Suppressor macrophage (primary cell): ENCODE measurements at places on chromosomes 7 and 10.
A peak's percentile ranks its signal among the peaks of the same experiment; 100 is the strongest.

DNA sequence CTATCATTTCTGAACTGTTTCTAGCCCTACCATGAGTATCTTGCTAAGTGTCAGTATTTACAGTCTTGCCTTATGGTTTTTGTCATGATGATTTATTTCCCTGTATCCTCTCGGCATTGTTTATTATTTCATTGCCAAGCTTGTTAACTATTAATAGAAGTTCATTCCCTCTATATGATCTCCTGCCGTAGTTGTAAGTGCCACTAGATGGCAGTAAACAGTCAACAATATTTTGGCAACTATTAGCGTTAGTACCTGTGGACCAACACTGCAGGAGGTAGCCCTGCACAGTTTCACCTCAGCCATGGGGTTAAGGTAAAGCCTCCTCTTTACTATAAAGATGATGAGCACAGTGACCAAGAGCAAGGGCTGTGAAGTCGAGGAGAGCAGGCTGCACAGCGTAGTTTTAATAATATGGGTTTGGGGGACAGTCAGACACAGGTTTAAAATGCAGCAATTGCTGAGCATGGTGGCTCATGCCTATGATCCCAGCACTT lies 26.1 kb upstream of the CCNJ start:
- DNase-seq = peak; percentile 61

GRCh38 chr10:101131962-101132635 lies 999 bp downstream of the TLX1 start:
- no peak for DNase-seq

- DNase-seq = no peak
Measured at GRCh38 chr7:88041583-88041982, 107.5 kb downstream of the ADAM22 start.

DNA sequence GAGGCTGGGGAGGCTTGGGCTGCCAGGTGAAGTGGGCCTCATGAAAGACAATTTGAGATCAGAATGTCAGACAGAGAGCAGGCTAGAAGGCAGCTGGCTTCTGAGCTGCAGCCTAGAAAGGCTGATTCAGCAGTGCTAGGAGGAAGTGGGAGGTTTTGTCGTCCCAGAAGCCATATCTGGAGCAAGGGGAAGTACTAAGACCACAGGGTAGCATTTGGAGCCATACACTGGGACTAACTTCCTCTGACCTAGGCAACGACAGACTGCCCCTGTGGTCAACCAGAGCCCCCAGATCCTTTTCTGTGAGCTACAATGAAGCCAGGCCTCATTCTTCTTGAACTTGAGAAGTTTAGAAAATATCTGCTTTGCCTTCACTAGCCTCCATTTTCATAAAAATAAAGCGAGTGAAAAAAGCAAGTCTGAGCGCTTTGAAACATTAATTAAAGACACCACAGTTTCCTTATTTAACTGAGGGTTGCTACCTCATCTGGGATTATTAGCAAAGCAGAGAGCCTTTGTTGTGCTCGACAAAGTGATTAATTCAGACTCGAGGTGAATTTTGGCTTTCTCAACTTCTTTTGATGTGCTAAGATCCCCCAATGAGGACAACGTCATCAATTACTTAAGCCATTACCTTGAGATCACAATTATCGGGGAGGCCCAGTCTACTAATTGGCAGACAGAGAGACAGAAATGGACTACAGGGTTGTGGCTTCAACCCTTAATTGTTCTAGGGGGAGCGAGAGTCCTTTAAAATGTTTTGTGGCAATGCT lies 26.6 kb downstream of the TBXAS1 start:
- peak; percentile 95 for DNase-seq

DNA sequence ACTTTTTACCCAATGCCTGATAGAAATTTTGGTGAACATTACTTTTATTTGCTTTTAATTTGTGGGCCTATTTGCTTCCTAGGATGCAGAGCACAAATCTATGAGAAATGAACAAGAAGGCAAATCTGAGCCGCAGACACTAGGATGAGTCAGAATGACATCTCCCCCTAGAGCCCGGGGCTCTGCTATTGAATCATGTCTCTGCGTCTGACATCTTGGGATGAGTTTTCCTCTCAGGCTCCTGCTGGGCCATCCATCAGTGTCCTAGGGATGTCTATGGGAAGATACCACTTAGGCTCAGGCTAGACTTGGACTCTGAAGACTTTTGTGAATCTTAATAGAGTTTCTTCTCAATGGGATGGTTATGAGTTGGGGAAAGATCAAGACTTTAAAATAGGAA lies 157.3 kb upstream of the MTPN start:
- DNase-seq = no peak

- DNase-seq = no peak
Measured at GRCh38 chr10:72816565-72816964, 77.0 kb upstream of the OIT3 start.

GRCh38 chr10:114698271-114699061 lies 40.4 kb upstream of the ABLIM1 start:
- DNase-seq = no peak

DNA sequence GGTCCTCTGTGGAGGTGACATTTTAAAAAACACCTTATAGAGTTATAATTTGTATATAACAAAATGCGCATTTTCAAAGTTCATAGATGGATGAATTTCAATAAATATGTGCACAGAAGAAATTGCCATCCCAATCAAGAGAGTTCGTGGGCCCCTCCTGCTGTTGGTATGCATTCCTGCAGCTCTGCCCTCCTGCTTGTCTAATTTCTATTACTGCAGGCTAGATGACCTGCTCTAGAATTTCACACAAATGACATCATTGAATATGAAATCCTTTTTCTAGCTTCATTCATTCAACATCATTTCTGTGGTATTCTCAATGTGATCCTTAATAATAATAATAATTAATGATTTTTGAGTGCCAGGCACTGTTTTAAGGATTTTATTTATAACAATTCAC lies 348.2 kb downstream of the SDK1 start:
- no peak for DNase-seq

- no peak for DNase-seq
Measured at GRCh38 chr10:88705958-88706357, at the start of gene LIPK. LIPK (plus strand) TSS chr10:88706249; CDS start chr10:88724544, 18,295 bp downstream.

DNA sequence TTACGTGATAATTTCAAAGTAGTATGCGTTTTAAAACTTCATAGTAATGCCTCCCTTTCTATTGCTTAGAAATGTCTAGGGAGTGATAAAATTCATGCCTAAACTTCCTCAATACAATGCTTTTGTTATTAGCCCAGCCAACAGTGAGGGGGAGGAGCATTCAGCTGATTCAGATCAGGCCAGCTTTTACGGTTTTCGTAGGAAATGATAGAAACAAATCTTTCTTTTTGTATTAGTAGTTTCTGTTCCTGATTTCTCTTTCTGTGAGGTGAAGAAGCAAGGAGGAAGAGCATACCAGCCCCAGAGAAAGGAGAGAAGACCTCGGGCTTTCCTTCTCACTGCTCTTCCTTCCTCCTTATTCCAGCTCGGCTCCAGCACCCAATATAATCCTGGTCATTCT lies 35.2 kb upstream of the ITPRID1 start:
- peak; percentile 66 for DNase-seq

DNA sequence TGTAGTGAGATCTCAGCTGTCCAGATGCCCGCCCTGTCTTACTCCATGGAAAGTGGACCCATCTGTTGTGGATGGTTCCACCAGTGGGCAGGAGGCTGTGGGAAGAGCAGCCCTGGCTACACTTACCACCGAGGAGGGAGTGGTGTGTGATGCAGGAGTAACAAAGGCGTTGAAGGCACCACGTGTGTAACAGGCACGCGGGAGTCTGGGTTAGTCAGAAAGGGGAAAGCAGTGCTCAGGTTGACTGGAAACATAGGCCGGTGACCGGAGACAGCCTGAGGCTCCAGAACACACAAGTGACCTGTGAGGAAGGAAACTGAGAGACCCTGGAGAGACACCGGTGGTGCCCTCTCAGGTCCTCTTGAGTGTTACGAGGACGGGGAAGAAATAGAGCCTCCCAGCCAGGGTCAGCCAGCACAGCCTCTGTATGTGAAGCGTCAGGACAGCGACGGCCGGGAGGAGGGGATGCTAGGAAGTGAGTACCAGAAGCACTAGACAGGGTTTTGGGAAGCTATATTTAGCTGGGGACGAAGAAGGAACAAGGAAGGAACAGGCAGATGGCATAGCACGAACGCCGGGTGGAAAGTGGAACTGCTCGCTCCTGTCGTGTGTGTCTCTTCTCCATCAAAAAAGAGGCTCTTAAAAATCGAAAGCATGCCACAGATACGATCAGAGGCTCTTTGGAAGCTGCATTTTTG lies 51.7 kb downstream of the DAGLB start:
- peak; percentile 78 for DNase-seq

DNA sequence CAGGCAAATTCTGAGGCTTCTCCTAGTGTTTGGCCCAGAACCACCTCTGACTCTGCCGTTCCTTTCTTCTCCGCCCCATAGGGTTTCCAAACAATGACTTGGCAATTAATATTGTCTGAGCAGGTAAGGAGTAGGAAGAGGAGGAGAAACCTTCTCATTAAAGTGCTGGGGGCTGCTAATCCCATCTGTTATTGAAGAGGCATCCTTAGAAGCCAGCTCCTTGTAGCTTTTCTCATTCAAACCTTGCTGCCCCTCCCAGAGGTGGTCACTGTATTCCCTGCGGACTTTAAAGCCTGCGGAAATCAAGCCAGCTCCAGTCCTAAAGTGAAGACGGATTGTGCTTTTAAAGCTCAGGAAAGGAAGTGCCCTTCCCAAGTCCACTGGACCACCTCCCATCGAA lies 1.4 kb upstream of the NKX1-2 start:
- no peak for DNase-seq

GRCh38 chr7:143284591-143285469 lies at the start of gene TMEM139:
TMEM139 (plus strand) TSS chr7:143284958; CDS start chr7:143285958, 1,000 bp downstream.
- DNase-seq = no peak

DNA sequence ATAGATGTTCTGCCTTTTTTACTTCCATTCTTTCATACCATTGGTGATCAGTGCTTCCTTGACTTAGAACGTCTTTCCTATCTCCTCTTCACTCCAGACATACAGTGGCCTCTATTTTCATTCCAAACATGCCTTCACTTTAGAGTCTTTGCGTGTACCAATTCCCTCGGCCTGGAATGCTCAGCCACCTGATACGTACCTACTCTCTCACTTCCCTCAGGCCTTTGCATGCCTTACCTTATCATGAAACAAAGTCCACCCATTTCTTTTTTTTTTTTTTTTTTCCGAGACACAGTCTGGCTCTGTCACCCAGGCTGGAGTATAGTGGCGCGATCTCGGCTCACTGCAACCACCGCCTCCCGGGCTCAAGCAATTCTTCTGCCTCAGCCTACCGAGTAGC lies 2.2 kb upstream of the CCNJ start:
- no peak for DNase-seq

DNA sequence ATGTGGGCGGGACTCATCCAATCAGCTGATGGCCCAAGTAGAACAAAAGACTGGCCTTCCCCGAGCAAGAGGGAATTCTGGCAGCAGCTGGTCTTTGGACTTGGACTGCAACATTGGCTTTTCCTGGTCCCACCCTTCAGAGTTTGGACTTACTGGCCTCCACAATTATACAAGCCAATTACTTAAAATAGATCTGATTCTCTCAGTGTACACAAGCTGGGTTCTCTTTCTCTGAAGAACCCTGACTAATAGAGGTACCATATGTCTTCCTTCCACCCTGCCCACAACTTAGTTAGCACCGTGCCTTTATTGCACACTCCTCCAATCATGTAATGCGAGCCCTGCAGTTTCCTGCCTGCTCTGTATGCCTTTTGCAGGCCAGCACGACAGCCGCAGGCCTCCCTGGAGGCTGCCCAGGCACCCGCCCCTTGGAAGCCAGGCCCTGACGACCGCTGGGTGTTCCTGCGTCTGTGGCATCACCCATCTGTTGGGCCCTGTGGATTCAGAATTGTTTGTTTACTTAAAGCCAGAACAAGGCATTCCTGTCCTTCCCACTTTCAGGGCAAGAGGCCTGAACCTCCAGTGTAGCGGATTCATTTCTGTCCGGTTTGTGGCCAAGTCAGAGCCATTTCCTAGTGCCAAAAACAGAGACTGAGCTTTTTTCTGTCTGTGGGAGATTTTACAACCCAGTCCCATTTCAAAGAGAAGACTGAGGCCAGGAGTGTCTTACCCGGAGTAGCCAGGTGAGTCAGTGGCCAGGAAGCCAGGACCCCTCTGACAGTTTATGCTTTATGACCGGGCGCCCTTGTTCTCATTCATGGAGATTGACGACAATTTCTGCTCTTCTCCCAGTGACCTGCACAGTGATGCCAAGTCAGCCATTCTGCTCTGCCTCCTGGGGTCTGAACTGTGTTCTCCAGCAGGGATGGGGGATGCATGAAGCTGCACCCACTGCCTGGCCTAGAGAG lies 968 bp upstream of the INMT start:
- no peak for DNase-seq

DNA sequence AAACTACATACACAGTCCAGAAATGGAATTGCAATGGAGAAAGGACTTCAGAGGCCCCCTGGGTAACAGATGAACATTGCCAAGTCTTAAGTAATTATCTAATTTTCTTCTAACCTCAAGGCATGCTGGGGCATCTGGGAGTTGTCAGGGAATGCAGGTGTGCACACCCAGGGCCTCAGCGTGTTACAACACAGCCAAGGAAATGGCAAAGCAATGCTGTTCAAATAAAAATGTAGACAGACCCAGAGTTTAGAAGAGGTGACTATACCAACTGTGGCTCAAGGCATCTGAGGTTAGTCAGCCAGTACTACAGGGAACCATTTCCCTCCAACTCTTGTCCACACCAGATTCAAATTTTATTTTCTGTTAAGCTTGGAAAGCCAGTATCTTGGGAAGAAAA lies 73.6 kb downstream of the CCDC3 start:
- no peak for DNase-seq

- DNase-seq = no peak
Measured at GRCh38 chr7:19351341-19352304, 206.4 kb upstream of the FERD3L start.

- peak; percentile 75 for DNase-seq
Measured at GRCh38 chr10:127882801-127883459, 9.8 kb downstream of the CLRN3 start.

DNA sequence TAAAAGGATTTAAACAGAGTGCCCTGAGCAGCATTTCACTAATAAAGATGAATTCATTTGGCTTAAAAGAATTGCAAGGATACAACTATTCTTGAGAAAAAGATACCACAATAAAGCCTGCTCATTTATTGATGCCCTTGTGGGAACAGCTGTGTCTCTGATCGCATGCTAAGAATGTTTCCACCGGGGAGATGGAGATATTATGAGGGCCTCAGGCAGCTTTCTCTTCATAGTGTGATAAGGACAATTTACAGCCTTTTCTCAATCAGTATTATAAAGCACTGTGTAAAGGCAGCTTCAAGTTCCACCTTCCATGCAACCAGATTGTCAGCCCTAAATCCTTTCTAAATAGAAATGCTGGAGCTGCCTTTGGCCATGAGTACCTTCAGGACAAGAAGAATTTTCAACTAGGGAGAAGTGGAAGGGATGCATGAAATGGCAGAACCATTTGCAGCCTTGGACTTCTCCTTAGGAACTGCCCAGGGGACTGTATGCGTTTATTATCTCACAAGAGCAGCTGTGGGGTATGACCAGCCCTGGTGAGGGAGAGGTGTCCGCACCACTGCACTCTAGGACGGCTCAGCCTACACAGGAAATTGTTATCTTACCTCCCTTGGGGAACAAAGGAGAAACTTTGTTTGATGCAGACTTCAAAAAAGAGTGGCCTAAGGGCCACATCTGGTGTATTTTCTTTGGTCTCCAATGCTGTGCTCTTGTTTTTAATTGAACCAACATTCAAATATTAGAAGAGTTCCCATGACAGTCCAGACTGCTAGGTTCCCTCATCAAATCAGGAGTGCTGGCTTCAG lies 116.9 kb upstream of the PCGF5 start:
- no peak for DNase-seq

GRCh38 chr7:137992550-137993394 lies 9.1 kb downstream of the CREB3L2 start:
- DNase-seq = peak; percentile 47
